ENCODE measurements at places on chromosomes 1 and 21.

GRCh38 chr1:234119431-234119830 is 215.0 kb downstream of the SLC35F3 start:
- no peak for DNase-seq

- no peak for DNase-seq
These were observed 2.8 kb downstream of the SPATC1L start for GRCh38 chr21:46181436-46181835.

DNA sequence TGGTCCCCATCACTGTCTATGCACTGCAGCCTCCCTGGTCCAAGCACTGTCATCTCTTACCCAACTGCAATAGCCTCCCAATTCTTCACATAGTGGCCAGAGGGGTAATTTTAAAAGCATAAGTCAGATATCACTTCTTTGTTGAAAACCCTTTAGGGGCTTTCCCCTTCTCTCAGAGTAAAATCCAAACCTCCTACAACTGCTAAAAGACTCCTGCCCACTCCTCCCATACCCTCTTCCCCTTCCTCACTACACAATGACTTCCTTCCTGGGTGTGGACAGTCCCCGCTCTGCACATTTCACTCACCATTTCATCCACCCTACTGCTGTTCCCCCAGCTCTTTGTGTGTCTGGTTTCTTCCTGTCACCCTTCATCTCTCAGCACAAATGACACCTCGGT is 8.3 kb downstream of the MCOLN2 start:
- DNase-seq: no peak

DNA sequence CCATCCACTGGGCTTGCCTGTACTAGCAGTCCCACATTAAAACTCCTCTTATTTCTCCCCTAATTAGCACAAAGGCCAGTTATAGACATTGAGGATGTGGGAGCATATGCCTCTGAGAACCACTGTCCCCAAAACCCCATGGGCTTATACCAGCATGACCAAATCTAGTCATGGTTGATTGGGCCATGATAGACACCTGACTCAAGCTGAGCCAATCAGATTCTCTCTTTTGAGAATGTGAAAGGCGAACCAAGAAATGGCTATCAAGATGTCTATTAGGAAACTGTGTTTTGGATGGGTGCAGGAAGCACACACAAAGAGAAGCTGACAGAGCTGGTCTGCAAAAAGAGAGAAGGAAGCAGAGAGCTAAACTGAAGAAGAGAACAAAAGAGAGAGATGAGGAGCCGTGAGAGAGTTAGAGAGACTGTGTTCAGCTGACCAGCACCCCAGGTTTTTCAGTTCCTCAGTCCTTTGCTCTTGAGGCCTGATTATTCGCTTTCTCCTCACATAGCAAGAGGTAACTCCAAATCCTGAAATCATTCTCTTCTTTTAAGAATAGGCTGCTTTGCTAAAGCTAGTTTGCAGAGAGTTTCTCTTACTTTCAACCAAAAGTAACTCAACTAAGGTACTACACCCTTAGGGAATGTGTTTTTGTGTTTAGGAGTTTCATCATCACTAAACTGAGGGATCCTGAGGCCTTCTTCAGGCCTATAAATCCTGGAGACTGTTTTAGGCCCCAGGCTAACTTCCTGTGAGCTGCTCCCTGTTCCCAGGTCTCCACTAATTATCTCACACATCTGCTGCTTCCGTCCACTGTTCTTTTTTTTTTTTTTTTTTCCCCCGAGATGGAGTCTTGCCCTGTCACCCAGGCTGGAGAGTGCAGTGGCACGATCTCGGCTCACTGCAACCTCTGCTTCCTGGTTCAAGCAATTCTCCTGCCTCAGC is 7.9 kb upstream of the TIPRL start:
- no peak for DNase-seq

GRCh38 chr1:13828454-13829151 is 128.6 kb downstream of the PRDM2 start:
- DNase-seq: peak; percentile 36

DNA sequence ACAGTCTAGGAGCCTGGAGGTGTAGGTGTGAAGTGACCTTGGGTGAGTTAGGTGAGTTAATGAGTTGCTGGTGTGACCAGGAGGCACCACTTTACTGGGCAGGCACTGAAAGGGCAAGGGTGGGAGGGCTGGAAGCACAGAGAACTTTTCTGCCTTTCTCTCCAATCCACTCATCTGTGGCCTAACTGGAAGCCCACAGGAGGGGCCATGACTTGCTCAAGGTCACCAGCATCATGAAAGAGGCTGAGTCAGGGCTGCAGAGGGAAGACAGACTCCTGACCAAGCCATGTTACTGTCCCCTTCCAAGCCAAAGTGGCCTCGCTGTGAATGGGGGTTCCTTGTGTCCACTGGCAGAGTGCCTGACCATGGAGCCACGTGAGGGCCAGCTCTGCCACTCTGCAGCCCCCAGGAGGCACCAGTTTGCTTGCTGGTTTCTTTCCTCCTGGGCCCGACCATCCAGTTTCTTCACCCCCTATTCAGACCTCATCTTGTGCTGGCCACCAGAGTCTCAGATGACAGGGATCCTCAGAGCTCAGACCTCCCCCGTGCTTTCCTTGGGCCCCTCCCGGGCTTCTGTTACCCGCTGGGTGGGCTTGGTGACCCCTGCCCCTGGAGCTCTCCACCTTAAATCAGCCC is 4.3 kb upstream of the BSND start:
- no peak for DNase-seq
